ENCODE measurements at places on chromosomes 1 and 21. TPM values are rescaled to one million over a fixed set of nuclear protein-coding genes. Genes with fewer than 3 reads are reported as not detected.
A peak's percentile ranks its signal among the peaks of the same experiment; 100 is the strongest.

Gene HOOK1
- total RNA-seq = 0.11 TPM

Gene CD1E
- total RNA-seq = not detected

Gene MX2
- total RNA-seq = 0.69 TPM

DNA sequence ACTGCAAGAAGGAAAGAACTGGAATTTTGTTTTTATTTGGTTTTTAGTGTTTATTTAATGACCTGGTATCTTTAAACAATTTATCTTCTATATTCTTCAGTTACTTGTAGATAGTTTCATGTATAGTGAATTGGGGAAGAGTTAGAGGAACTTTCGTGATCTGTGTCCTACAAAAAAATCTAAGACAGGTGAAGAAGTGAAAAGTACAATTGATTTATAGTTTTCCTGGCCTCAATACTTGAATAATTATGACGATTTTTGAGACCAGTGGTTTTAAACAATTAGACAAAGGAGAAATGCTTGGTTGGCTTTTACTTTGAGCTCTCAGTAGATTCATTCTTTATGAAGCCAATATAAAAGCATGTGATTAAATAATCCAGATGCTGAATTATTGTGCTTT lies 7.5 kb downstream of the MIER1 start:
- no peak for DNase-seq

DNA sequence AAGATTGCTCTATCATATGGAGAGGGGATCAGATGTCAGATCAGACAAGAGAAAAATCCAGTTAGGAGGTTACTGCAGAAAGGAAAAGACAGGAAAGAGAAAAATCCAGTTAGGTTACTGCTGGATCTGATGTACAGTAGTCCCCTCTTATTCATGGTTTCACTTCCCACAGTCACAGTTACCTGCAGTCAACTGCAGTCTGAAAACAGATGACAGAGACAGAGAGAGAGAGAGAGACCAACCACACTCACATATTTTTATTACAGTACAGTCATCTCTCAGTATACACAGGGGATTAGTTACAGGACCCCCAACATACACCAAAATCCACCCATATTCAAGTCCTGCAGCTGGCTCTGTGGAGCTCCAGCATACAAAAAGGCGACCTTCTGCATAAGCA lies 29.3 kb downstream of the NUP133 start:
- DNase-seq = no peak

DNA sequence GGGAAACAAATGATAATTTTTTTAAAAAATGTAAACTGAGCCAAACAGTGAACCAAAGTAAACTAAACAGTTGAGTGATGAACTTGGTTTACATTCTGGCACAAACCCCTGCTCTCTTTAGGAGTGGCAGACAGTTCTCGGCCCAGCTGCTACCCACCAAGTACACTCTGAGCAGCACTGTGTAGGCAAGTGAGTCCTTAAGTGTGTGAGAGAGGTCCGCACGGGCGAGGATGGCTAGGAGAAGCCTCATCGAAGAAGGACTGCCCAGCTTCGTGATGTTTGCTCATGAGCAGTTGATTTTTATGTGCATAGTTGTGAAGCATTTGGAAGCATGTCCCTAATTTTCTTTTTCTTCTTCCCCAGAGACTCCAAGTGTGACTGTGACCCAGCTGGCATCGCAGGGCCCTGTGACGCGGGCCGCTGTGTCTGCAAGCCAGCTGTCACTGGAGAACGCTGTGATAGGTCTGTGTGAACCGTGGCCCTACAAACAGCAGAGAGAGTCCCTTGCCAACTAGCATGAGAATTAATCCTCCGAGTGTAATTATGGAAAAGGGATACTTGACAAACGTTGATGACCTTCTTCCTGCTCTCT lies 32.1 kb downstream of the LAMC2 start:
- DNase-seq = no peak

GRCh38 chr1:59674595-59674994 lies 140.2 kb upstream of the HOOK1 start:
- DNase-seq = no peak

- no peak for DNase-seq
Observed at GRCh38 chr1:220882061-220882891, 3.0 kb downstream of the HLX start.

- no peak for DNase-seq
Observed at GRCh38 chr1:26862781-26863684, at the start of gene SFN. Gene SFN, plus strand, starts transcription at chr1:26863149. Its CDS starts 64 bp downstream, at chr1:26863213.

- DNase-seq = peak; percentile 62
Observed at GRCh38 chr1:203628201-203629015, 1.8 kb downstream of the ATP2B4 start.

- no peak for DNase-seq
Observed at GRCh38 chr1:21362096-21362495, 71.8 kb upstream of the ECE1 start.

Data from LHCN-M2 (cell line).